D721Med (cell line): ENCODE measurements at places on chromosomes 5 and 9.

- DNase-seq, result no peak
Observed at GRCh38 chr5:30662373-30662772, 531.1 kb upstream of the CDH6 start.

- no peak for DNase-seq
Observed at GRCh38 chr5:113608113-113608596, 94.7 kb downstream of the YTHDC2 start.

DNA sequence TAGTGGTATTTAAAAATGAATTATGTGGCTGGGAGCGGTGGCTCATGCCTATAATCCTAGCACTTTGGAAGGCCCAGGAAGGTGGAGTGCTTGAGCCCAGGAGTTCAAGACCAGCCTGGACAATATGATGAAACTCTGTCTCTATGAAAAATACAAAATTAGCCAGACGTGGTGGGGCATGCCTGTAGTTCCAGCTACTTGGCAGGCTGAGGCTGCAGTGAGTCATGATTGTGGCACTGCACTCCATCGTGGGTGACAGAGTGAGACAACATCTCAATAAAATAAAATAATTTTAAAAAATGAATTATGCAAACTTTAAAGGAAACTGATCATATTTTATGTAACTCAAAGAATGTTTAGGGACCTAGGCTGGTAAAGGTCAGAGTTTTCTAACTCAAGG, 310.8 kb upstream of the DMRT1 start:
- DNase-seq, result no peak

GRCh38 chr5:38867416-38867815, 21.6 kb downstream of the OSMR start:
- no peak for DNase-seq

GRCh38 chr9:36151316-36152210, 15.0 kb downstream of the GLIPR2 start:
- DNase-seq, result no peak

GRCh38 chr9:34252670-34253459, 74.0 kb downstream of the UBAP1 start:
- peak; percentile 62 for DNase-seq
